CD4-positive, CD25-positive, alpha-beta regulatory T cell (primary cell): ENCODE measurements at places on chromosomes 12 and 14. TPM values are rescaled to one million over a fixed set of nuclear protein-coding genes. Genes with fewer than 3 reads are reported as not detected.

DNA sequence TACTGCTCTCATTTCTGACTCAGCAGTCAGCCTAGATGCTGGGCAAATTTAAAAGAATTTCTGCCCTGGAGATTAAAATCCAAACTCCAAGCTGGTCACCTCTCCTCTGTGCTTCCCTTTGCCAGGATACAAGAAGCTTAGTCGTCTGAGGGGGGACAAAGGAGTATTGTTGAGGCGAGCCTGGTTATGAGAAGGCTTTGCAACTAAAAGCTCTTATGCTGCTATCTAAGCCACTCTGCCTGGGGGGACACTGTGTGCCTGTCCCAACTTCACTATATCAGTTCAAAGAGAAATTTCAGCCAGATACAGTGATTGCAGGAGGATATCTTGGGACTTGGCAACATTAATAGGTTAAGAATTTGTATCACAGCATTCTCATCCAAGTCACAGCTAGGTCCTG lies 10.8 kb upstream of the PLEKHH1 start:
- no peak overlapping the region for H3K27ac ChIP-seq
- H3K4me1 ChIP-seq: no peaks in the 10 kb centered on the region
- peaks cover 34% of the 10 kb centered on the region for H3K27me3 ChIP-seq
- no peaks in the 10 kb centered on the region for H3K36me3 ChIP-seq
- no peak overlapping the region for H3K4me3 ChIP-seq

DNA sequence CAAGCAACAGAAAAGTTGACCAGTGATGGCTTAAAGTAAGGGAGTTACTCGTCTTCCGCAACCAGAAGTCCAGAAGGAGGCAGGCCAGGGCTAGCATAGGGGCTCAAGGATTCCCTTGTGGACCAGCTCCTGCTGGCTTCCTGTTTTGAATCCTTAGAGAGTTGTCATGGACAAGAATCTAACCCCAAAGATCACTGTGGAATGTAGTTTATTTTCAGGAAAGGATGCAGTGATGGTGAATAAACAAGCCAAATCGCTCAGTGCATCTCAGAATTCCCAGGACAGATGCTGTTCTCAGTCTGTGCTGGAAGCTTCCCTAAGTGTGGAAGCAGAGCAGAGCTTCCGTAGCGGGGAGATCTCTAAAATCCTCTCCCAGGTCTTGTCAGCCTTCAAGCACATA lies 311.3 kb downstream of the C12orf75 start:
- no peaks in the 10 kb centered on the region for H3K36me3 ChIP-seq
- no peak overlapping the region for H3K4me3 ChIP-seq
- no peaks in the 10 kb centered on the region for H3K27me3 ChIP-seq
- no peak overlapping the region for H3K27ac ChIP-seq
- no peak for DNase-seq
- no peaks in the 10 kb centered on the region for H3K4me1 ChIP-seq

GRCh38 chr12:106037524-106038298 lies 101.0 kb downstream of the NUAK1 start:
- H3K27me3 ChIP-seq: no peaks in the 10 kb centered on the region
- no peak for DNase-seq
- H3K36me3 ChIP-seq: no peaks in the 10 kb centered on the region
- H3K27ac ChIP-seq: no peak overlapping the region
- H3K4me3 ChIP-seq: no peak overlapping the region

DNA sequence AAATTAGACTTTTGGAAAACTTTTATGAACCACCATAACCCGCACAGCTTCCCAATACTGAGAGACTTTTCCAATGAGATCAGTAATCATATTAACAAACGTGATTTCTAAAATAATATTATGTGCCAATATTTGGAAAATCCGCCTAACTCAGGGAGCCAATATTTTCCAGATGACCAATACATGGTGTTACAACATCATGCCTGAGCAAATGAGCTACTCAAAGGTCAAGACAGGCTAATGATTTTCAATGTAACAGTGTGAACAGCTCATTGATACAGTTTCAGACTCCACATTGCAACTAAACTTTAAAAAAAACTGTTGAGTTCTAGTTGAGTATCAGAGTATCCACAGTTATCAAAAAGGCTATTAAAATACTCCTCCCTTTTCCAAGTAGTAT lies 46.8 kb downstream of the RNF34 start:
- H3K4me3 ChIP-seq: no peak overlapping the region
- H3K27ac ChIP-seq: no peak overlapping the region
- H3K36me3 ChIP-seq: peaks cover 19% of the 10 kb centered on the region
- H3K4me1 ChIP-seq: no peaks in the 10 kb centered on the region

Gene LRTM2
- not detected for total RNA-seq
